Fibroblast of lung (primary cell): ENCODE measurements at places on chromosomes 2 and 18. TPM values are rescaled to one million over a fixed set of nuclear protein-coding genes. Genes with fewer than 3 reads are reported as not detected.
A peak's percentile ranks its signal among the peaks of the same experiment; 100 is the strongest.

GRCh38 chr2:84160453-84160852, 298.6 kb downstream of the SUCLG1 start:
- DNase-seq, result no peak

GRCh38 chr2:189454009-189454408, 12.7 kb downstream of the WDR75 start:
- no peak for DNase-seq

GRCh38 chr2:212337486-212338343, 200.9 kb downstream of the ERBB4 start:
- no peak for DNase-seq

DNA sequence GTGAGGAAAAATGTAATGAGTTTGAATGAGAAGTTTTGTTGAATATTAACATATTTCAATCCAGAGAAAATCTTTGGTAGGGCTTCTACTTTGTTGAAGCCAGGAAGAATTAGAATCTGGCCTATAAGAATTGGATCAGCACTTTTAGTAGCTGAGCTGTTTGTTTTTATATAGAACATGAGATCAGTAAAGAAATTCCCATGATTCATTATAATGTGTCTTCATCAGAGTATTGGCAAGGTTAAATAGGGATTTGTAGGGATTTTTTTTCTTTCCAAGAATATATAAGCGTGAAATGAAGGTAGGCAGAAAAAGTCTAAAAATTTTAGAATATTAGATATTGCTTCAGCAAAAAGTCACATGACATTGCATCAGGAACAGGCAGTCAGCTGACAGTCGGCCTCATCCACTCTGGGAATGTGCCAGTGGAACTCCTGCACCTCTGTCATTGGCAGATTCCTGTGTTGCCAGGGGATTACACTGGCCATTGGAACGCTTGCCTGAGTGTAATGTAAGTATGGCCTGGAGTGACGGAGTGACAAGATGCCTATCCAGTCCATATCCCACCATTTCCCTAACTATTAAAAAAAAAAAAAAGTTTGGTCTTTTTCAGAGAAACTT, 60.6 kb downstream of the SERTAD2 start:
- no peak for DNase-seq

GRCh38 chr18:61199171-61199848, 133.9 kb upstream of the CDH20 start:
- DNase-seq, result peak; percentile 2

DNA sequence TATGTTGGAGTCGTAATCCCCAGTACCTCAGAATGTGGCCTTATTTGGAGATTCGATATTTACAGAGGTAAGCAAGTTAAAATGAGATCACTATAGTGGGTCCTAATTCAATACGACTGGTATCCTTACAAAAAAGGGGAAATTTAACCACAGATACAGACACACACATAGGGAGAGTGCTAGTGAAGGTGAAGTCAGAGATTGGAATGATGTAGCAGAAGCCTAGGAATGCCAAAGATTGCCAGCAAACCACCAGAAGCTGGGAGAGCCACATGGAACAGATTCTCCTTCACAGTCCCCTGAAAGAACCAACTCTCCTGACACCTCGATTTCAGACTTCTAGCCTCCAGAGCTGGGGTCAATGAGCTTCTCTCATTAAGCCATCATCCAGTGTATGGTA, 17.7 kb upstream of the ACTR3 start:
- peak; percentile 93 for DNase-seq

DNA sequence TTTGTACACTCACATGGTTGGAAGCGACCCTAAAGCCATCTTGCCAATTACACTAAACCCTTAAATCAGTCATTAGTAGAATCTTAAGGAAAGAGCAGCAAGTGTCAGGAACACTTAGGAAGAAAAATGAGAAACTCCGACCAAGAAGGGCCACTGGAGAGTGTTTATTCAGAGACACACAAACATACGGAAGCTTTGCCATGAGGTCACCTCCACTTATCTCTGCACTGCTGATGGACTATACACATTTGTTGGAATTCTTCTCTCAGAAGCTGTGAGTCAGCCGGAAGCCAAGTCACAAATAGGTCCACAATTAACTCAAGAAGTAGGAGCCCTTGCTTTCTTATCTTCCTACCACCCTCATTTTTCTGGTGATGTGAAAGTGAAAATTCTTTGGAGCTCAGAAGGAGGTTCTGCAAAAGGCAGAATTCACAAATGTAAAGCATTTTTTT, 21.6 kb downstream of the BMP10 start:
- DNase-seq, result peak; percentile 16

DNA sequence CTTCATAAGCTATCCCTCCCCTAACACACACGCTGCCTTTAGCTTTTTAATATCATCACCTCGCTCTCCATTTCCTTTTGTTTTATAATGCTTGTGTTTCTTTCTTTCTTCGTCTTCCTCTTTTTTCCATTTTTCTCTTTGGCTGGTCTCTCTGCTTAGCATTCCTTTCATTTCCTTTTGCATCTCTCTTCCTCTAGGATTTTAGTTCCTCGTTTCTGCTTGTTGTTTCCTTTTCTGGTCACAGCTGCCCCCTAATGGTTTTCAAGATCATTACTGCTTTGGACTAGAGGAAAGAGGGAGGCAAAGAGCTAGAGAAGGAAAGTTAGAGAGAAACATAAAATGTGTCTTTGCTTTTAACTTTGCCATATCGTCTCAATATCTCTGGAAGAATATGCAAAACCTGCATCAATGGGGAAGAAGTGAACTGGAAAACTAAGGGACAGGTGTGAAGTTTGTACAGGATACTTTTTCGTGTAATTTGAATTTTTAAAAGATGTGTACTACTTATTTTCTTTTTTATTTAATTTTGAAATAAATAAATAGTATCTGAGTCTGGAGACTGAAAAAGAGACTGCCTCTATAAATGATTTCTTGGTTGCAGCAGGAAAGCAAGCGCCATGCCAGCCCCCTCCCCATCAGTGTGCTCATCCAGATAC, 6.3 kb upstream of the NRP2 start:
- DNase-seq, result peak; percentile 86

DNA sequence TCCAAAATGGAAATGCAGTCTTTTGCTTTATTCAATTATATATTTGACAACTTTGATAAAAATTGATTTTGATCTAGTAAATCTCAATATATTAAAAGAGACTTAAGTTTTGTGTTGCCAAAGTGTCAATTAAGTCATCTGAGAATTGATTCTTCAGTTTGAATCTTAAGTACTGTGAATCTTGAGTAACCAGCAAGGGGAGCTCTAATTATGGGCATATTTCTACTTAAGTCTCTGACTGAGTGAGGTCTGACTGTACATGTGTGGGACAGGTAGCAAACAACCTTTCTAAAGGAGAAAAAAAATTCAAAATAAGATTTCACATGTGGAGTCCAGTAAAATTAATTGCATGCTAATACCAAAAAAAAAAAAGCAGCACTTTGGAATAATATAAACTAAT, 503.7 kb upstream of the SLC8A1 start:
- DNase-seq, result no peak

DNA sequence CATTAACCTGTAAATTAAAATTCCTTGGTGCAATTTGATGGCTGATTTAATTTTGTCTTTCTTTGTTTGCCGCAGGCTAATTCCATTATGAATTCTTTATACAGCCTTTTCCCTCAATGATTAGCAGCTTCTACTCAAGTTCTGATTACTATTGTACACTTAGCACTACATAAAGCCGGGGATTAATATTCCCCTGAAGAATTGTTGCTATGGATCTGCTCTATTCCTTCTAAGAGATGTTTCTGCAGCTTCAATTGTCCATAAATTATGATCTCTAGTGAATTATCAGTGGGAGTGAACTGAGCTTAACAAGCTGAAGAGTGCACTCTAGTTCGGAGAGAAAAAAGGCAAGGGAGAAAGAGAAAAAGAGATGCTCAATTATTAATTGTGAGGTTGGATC, 433.7 kb upstream of the SPRED2 start:
- DNase-seq, result no peak

DNA sequence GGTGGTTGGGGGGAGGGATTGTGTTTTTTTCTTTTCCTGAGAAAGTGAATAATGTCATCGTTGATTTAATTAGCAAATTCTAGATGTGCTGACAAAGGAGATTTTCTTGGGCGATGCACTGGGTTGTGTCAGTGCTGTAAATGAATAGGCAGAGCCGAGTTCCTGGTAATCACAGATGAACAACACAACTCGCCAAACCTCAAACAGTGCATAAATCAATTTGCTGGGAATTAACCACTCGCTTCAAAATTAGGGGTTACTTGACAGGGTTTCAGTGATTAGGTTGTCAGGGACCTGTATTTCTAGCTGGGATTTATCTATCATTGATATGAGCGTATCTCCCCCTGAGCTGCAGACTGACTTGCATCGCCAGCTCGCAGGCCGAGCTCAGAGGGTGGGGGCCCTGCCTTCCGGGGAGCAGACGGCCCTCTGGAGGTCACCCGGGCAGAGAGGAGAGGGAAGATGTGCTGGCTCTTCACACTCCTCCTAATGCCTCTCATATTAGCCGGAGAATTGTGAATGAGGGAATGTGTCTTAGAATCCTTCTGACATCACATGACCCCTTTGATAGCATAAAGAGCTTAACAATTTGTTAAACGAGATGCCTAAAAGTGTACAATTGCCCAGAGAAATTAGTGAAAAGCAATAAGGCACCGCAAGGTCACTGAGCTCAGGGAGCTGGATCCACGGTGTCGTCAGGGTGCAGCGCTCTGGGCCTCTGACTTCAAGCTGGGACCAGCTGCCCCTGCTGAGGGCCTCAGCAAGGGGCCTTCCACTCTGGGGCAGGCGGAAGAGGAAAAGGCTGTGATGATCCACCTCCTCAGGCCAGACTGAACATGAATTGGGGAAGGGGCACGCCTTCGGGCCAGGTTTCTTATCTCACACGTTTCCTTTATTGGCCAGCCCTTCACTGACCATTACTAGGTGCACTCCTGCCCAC, 48.9 kb downstream of the SMIM21 start:
- DNase-seq, result no peak

DNA sequence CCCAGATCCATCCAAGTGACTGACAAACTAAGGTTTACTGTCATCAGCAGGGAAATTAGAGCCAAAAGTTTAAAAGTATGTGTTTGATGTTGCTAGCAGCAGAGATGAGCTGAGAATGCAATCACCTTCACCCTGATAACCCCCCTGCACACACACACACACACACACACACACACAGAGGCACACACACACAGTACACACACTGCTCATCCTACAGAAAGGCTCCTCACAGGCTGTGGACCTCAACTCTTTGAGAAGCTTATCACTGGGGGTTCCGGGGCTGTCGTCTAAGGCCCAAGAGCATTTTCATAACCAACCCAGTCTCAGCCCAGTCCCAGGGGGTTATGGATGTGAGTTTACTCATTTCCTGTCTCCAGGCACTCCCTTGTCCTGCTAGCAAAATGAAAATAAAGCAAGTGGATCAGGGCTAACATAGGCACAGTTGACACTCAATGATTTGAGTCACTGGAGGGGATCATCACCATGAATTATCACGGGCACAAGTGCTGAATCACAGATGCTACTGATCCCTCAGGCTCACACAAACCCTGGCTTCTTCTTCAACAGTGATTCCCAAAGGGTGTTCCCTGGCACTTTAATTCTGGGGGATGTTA, 76.6 kb downstream of the ALK start:
- no peak for DNase-seq

GRCh38 chr2:163600801-163601200, 135.0 kb downstream of the FIGN start:
- DNase-seq, result no peak

DNA sequence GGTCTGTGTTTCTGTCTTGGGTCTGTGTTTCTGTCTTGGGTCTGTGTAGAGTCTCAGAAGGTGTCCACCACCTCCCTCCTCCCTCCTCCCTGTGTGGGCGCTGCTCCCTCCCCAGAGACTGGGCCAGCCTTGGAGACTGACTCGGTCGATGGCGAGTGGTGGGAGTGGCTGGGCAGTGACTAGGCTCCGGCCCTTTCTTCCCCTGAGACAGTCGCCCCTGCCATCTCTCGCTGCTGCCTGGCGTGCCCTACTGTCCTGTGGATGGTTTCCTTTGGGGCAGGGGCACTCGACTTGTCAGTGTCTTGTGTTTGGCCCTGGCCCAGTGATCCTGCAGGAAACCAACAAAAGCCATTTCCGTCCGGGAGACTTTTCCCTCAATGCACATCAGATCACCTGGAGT, 215.8 kb downstream of the NDUFA10 start:
- no peak for DNase-seq

GRCh38 chr18:79425569-79425886, 29.8 kb downstream of the NFATC1 start:
- DNase-seq, result no peak

GRCh38 chr18:46565256-46565655, 91.8 kb downstream of the LOXHD1 start:
- no peak for DNase-seq

- no peak for DNase-seq
Measured at GRCh38 chr18:43078478-43079092, 36.9 kb downstream of the RIT2 start.

DNA sequence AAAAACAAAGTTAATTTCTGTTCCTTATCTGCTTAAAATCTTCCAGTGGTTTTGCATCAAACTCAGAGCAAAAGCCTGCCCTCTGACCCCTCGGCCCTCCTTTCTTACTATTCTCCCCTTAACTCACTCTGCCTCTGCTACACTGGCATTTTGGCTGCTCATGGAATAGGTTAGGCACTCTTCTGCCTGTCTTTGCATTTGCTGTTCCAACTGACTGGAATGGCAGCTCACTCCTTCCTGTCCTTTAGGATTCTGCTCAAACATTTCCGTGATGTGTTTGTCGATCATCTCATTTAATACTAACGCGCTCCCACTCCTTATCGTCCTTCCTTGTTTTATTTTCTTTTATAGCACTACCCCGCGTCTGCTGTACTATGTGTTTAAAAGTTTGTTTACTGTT, 815 bp downstream of the CEBPZ start:
- peak; percentile 7 for DNase-seq

GRCh38 chr2:6054161-6054671, 362.0 kb downstream of the SOX11 start:
- DNase-seq, result no peak

DNA sequence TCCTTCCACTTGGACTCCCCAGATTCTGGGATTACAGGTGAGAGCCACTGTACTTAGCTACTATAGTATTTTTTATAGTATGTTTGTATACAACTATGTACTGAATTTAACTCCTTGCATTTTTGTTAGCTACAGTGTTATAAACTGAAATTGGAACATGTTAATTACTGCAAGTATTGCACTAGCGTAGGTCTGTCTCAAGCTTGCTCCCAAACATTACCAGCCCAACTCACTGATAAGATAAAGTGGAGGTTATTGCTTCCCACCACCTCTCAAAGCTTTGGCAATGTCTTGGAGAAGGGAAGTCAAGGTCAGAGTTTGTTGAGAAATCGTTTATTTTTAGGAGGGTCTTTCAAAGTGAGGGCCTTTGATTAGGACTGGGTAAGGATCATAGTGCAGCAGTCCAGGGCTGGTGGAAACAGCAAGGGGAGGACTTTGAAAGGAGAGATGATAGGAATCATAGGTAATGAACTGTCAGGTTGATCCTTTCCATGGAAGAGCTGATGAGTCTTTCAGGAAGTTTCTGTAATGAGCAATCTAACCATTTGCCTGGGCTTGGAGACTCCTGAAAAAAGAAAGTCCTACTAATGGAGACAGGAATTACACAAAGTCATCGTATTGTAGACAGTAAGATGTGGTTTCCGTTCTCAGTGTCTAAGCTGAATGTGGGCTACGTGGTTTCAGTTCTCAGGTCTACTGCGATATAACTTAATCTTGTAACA, 257.1 kb downstream of the MYO3B start:
- DNase-seq, result no peak

SULT1C3 gene
- not detected in 2 replicates for total RNA-seq

GYPC gene
- total RNA-seq, result 135 and 244 TPM in 2 replicates

SAP130 gene
- 2.6 and 4.5 TPM in 2 replicates for total RNA-seq

SYT4 gene
- total RNA-seq, result not detected in 2 replicates

GCG gene
- total RNA-seq, result not detected in 2 replicates

GBX2 gene
- not detected in 2 replicates for total RNA-seq

GALNT1 gene
- 31.7 and 36.7 TPM in 2 replicates for total RNA-seq

ACVR1C gene
- 0.26 and 0.83 TPM in 2 replicates for total RNA-seq

REG3G gene
- not detected in 2 replicates for total RNA-seq

RGPD4 gene
- total RNA-seq, result under 0.01 TPM in 1 of 2 replicates, not detected in the other

NT5DC4 gene
- total RNA-seq, result not detected in 2 replicates
